ENCODE measurements at places on chromosomes 4 and X.
A peak's percentile ranks its signal among the peaks of the same experiment; 100 is the strongest.

- H3K36me3 ChIP-seq: no peaks in the 10 kb centered on the region
- H3K4me3 ChIP-seq: no peak overlapping the region
- peaks cover 22% of the 10 kb centered on the region for H3K4me1 ChIP-seq
- no peaks in the 10 kb centered on the region for H3K27me3 ChIP-seq
- no peak for DNase-seq
These were observed 149.8 kb upstream of the TBL1X start for GRCh38 chrX:9315086-9315485.

GRCh38 chr4:81747242-81747930 is 275.7 kb upstream of the RASGEF1B start:
- no peak overlapping the region for H3K4me3 ChIP-seq
- peaks cover 8% of the 10 kb centered on the region for H3K4me1 ChIP-seq
- no peak overlapping the region for H3K27ac ChIP-seq
- no peaks in the 10 kb centered on the region for H3K36me3 ChIP-seq

GRCh38 chr4:158006990-158007389 is 165.8 kb downstream of the GASK1B start:
- no peak overlapping the region for H3K27ac ChIP-seq
- H3K36me3 ChIP-seq: no peaks in the 10 kb centered on the region
- no peak overlapping the region for H3K4me3 ChIP-seq
- H3K4me1 ChIP-seq: no peaks in the 10 kb centered on the region
- H3K27me3 ChIP-seq: no peaks in the 10 kb centered on the region

DNA sequence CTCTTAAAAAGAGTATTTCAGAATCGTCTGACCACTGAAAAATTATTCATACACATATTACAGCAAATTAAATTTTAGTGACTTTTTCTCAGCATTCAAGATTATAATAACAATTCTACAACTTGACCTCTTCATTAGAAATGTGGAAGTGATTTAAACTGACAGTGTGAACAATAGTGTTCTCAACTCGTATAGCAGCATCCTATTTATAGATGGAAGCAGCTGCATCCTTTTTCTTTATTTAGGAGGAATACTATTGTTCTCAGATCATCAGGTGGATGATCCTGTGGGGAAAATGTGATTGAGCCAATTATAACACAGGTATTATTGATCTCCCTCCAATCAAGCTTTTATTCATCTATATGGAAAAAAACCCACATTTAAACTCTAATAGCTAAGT is 56.7 kb downstream of the RAPGEF2 start:
- peaks cover 3% of the 10 kb centered on the region for H3K4me1 ChIP-seq
- DNase-seq: no peak
- H3K36me3 ChIP-seq: no peaks in the 10 kb centered on the region
- no peaks in the 10 kb centered on the region for H3K27me3 ChIP-seq

GRCh38 chrX:39616098-39616729 is 481.5 kb downstream of the BCOR start:
- peaks cover 28% of the 10 kb centered on the region for H3K27me3 ChIP-seq
- no peak for DNase-seq
- H3K27ac ChIP-seq: no peak overlapping the region
- H3K4me3 ChIP-seq: no peak overlapping the region
- no peaks in the 10 kb centered on the region for H3K36me3 ChIP-seq

DNA sequence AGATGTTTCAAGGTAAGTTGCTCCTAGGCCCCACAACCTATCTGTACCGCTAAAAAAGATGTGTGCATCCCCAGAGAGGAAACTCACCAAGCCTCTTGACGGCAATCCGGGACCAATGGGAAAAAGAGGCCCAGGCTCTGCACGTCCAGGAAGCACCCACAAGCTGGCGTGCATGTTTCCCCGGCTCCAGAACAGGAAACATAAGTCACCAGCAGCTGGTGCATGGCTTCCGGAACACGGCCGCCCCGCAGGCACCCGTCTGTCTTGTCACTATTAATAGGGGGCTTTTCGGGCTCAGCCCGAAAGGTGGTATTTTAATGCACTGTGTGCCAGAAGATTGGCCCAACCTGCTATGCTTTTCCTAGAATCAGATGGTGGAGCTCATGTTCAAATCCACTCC is 22.2 kb downstream of the CRMP1 start:
- H3K4me1 ChIP-seq: peaks cover 20% of the 10 kb centered on the region
- H3K27ac ChIP-seq: no peak overlapping the region
- H3K4me3 ChIP-seq: no peak overlapping the region
- H3K27me3 ChIP-seq: peaks cover 8% of the 10 kb centered on the region
- no peaks in the 10 kb centered on the region for H3K36me3 ChIP-seq
- no peak for DNase-seq

DNA sequence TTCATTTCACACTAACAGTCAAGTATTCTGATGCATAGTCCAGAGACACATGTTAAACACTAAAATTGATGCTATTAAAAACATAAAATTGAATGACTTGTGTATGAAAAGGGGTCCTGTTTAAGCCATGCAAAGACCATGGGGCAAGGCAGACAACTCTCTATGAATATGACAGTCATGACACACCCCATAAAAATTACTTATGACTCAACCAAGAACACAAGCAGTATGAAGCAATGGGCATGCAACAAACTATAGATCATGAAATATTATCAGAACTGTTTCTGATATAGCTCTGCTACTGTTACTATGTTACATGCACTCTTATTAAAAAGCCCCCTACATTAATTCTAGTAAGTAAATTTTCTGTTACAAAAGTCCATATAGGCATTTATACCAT is 57.5 kb upstream of the ZCCHC13 start:
- peaks cover 31% of the 10 kb centered on the region for H3K36me3 ChIP-seq
- H3K27ac ChIP-seq: no peak overlapping the region
- no peaks in the 10 kb centered on the region for H3K4me1 ChIP-seq
- DNase-seq: no peak
- no peak overlapping the region for H3K4me3 ChIP-seq
- no peaks in the 10 kb centered on the region for H3K27me3 ChIP-seq

DNA sequence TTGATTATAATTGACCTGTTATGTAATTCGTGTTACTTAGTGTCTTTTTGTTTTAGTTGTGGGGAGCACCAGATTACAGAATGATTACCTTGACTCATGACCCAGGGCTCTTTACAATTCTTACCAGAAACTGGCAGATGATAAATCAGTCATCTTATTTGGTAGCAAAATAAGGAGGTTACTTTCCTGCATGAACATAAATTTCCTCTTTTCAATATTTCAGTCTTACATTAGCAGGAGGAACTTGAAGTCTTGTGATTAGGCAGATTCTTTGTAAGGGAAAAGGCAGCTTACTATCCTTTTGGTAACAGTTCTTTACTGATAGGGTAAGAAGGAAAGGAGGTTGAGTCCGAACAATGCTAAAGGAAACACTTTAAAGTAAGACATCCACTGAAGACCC is 26.0 kb upstream of the SLC25A5 start:
- H3K4me3 ChIP-seq: no peak overlapping the region
- H3K4me1 ChIP-seq: peaks cover 7% of the 10 kb centered on the region
- no peak overlapping the region for H3K27ac ChIP-seq
- H3K36me3 ChIP-seq: peaks cover 10% of the 10 kb centered on the region
- no peak for DNase-seq
- H3K27me3 ChIP-seq: no peaks in the 10 kb centered on the region

GRCh38 chr4:5217421-5217820 is 166.1 kb downstream of the STK32B start:
- H3K4me1 ChIP-seq: no peaks in the 10 kb centered on the region
- no peak overlapping the region for H3K27ac ChIP-seq

GRCh38 chrX:48835524-48836329 is at the start of gene PCSK1N:
Gene PCSK1N (minus strand): TSS chrX:48835610. CDS start chrX:48835532, 78 bp downstream.
- no peaks in the 10 kb centered on the region for H3K36me3 ChIP-seq
- peak within 1 kb of the TSS; percentile 55 for H3K4me3 ChIP-seq
- peaks cover 25% of the 10 kb centered on the region for H3K27me3 ChIP-seq
- no peak within 1 kb of the TSS for H3K27ac ChIP-seq

DNA sequence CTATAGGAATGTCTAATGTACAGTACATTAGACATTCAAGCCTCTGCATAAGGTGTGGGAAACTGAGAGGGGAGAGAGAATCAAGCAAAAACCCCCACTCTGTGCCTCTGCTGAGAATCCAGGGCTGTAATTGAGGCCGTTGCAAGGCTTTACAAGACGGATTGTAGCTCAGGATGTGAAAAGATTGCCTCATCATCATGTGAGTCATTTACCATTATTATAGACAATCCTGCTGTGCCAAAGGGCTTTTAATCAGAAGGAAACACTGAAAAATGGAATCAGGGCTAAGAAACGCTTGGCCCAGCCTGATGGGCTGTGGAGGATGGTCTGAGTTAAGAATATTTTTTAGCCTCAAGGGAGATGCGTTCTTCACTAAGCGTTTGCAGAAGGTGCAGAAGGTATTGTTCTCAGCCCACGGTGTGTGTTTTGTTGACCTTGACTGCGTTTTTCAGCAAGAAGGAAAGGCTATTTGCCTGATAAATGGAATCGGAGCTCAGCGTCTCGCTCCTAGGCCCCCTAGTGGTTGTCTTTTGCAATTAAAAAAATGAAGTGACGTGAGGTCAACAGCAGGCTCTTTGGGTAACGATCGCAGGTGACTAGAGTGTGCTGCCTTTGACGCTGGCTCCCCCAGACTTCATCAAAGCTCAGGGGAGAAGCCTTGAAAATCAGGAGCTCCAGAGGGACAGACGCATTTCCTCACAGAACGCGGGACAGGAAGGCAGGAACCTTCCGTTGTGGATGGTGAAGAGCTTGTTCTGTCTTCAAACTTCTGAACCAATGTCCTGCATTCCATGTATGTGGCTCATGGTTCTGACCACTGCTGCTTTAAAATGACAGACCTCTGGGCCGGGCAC is 18.1 kb upstream of the CHRNA9 start:
- H3K36me3 ChIP-seq: no peaks in the 10 kb centered on the region
- H3K27me3 ChIP-seq: no peaks in the 10 kb centered on the region
- peak overlapping the region; percentile 84 for H3K4me3 ChIP-seq

- no peak for DNase-seq
- no peak overlapping the region for H3K27ac ChIP-seq
- no peak overlapping the region for H3K4me3 ChIP-seq
- H3K36me3 ChIP-seq: no peaks in the 10 kb centered on the region
These were observed 6.4 kb downstream of the PPEF2 start for GRCh38 chr4:75895744-75896314.

DNA sequence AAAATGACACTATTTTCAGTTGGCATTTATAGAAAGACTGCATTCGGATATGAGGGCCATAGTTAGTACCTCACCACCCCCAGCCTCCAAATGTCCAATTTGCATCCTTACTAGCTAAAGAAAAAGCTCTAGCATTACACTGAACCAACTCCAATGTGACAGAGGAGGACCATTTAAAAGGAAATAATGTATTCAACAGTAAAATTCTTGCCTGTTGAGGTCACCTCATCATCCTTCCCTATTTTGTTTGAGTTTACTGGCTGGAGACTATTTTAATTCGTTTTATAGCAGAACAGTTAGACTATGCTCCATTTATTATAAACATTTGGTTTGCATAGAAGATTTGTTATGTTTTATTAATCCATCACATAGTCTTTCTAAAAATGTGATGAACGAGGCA is 88.2 kb upstream of the PPARGC1A start:
- no peak for DNase-seq
- no peaks in the 10 kb centered on the region for H3K4me1 ChIP-seq
- H3K4me3 ChIP-seq: no peak overlapping the region

DNA sequence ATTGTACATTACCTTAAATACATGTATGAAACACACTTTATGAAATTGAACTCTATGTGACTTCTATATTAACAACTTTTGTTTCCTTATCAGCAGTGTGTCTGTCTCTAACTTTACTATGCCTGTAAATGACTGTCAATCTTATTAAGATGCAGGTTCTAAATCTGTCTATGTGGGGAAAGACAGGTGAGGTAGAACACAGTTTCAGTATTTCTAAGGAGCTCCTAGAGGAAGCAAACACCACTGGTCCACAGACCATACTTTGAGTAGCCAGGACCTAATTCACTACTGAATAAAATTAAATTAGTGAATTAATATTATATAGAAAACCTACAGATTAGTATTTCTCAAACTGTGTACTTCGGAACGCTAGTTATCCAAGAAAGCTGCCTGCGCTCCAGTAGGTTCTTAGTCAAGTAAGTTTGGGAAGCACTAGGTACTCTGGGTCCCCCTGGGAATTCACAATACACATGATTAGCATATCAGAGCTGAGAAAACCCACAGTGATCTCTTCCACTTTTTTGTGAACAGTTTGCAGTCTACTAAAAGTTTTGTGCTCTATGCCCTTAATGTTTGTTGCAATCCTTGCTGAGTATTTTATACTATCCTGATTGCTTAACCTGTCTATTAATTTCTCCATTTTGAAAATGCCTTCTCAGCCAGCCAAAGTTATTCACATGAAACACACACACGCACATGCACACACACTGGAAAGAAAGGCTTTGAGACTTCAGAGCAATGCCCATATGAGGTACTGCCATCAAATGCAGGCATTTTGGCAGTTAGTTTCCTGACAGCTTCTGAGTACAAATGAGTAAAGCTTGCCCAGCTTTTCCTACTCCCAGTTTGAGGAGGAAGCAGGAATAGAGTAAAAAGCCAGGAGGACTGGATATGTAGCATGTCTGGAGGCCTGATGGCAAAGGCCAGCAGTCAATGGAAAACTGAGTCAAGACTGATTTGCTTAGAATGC is 133.6 kb upstream of the CPEB2 start:
- peaks cover 13% of the 10 kb centered on the region for H3K27me3 ChIP-seq
- no peak overlapping the region for H3K27ac ChIP-seq
- no peak overlapping the region for H3K4me3 ChIP-seq
- no peaks in the 10 kb centered on the region for H3K4me1 ChIP-seq

DNA sequence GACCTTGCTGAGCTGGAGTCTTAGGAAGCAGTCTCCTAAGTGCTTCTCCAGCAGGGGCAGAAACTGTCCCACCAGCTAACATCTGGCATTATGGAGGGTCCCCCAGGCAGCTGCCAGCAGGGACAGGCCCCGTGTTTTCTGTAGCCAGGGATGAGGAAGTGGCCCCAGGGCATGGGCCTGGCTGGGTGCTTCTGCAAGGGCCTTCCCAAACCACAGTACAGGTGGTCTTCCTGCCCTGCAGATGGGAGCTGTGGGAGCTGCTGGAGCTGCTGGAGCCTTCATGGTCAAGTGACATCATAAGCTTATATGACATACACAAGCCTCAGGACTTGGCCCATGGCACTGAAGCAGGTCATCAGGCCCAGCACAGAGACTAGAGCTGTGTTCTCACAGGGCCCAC is 5.0 kb upstream of the MSANTD1 start:
- peaks cover 38% of the 10 kb centered on the region for H3K36me3 ChIP-seq
- no peaks in the 10 kb centered on the region for H3K27me3 ChIP-seq
- peaks cover 4% of the 10 kb centered on the region for H3K4me1 ChIP-seq
- H3K4me3 ChIP-seq: no peak overlapping the region

GRCh38 chr4:56226579-56226978 is 160.7 kb downstream of the AASDH start:
- peaks cover 9% of the 10 kb centered on the region for H3K4me1 ChIP-seq
- DNase-seq: no peak
- H3K4me3 ChIP-seq: no peak overlapping the region
- no peaks in the 10 kb centered on the region for H3K27me3 ChIP-seq
- no peak overlapping the region for H3K27ac ChIP-seq
- no peaks in the 10 kb centered on the region for H3K36me3 ChIP-seq

DNA sequence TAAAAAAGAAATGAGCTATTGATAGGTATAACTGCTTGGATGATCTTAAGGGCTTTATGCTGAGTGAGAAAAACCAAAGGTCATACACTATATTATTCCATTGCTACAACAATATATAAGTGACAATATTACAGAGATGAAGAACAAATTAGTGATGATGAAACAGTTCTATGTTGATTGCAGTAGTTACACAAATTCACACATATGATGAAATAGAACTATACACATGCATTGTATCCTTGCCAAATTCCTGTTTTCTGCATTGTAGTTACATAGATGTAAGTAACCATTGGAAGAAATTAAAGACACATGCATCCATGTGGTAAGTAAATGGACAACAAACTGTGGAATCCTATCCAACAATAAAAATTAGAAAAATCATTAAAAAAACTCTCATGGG is 76.5 kb downstream of the CENPC start:
- no peaks in the 10 kb centered on the region for H3K4me1 ChIP-seq
- H3K36me3 ChIP-seq: peaks cover 50% of the 10 kb centered on the region
- H3K27me3 ChIP-seq: no peaks in the 10 kb centered on the region

GRCh38 chrX:118654331-118654730 is 73.1 kb upstream of the IL13RA1 start:
- peaks cover 53% of the 10 kb centered on the region for H3K36me3 ChIP-seq
- H3K27me3 ChIP-seq: no peaks in the 10 kb centered on the region
- H3K4me3 ChIP-seq: no peak overlapping the region

Measured in activated B cell treated with CpG ODN at 0.5 μM for 24 hours (primary cell).